ENCODE measurements at places on chromosomes 1 and 21. TPM values are rescaled to one million over a fixed set of nuclear protein-coding genes. Genes with fewer than 3 reads are reported as not detected.

The SMIM1 gene
- total RNA-seq, result 8.4 TPM

The GABRD gene
- not detected for total RNA-seq

The MPL gene
- not detected for total RNA-seq

The DAB1 gene
- total RNA-seq, result 1.5 TPM

DNA sequence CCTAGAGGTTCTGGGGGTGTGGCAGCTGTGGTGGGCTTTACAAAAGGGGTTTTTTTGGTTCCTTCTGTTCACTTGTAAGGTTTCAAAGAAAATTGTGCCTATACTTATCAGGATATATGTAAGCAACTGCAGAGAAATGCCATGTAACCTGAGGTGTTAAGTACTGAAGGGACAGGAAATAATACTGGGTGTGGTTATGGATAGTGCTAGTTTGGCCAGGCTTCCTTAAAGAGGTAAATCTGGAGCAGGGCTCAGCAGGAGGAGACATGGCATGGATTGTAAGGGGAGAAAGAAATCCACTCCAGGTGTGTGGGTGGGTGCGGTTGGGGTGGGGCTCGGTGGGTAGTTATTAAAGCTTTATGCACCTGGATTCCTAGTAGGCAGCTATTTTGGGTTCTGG lies 28.3 kb downstream of the KIRREL1 start:
- ATAC-seq, result no peak

DNA sequence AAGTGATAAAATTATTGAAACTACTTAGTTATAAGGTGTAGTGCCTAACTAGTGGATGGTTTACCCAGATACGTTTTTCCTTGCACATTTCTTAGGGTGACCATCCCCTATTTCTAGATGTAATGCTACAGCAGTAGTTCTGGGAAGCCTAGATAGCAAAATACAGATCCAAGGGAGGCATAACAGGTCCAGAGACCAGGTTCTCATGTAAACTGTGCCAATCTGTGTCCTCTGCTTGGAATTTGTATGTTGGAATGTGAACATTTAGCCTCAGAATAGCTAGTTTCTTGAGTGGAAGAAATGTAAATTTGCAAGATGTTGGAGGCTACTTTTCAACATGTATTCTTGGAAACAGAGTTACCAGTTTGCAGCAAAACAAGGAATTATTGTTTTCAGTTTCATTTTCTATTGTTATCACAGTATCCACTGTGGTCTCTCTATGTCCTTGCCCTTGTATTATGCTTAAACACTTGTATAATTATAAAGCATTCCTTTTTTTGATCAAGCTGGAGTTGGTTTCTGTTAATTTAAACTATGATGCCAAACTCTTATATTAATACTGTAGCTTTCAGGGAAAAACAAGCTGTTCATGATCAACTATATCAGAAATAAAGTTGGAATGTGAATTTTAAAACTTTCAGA lies 102.0 kb upstream of the BRINP3 start:
- no peak for ATAC-seq

DNA sequence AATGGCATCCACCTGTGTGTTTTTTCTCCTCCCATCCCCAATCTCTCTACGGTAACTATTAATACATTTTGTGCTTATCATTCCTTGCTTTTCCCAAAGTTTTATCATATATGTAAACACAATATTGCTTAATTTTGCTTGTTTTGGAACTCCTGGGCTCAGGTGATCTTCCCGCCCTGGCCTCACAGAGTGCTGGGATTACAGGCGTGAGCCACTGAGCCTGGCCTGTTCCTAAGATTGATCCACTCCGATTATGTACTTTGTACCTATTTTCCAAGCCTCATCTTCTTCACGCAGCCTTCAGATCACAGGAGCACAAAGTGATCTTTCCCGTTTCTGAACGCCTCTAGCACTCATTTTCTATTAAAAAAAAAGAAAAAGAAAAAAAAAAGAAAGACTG lies 45.2 kb downstream of the MEF2D start:
- no peak for ATAC-seq

DNA sequence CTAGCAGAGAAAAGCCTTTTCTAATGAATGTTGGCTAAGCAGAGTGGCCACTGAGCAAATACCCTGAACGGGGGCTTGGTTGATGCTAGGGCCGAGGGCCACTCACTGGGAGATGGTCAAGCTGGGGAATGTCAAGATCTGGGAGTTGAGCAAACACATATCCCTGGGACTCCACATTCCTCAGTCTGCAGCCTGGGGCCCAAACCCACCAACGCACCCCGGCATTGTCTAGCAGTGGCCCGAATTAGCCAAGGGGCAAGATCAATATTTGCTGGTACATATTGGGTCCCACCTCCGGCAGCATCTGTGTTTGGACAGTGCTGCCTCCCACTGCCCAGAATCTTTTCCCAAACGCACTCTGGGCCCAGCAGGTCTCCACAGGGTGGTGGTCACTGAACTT lies 144.1 kb downstream of the TRABD2B start:
- ATAC-seq, result no peak
